CD4-positive, alpha-beta T cell treated with Interleukin-6 at 100 ng/mL for 8 hours (primary cell): ENCODE measurements at places on chromosomes 7 and 10.

DNA sequence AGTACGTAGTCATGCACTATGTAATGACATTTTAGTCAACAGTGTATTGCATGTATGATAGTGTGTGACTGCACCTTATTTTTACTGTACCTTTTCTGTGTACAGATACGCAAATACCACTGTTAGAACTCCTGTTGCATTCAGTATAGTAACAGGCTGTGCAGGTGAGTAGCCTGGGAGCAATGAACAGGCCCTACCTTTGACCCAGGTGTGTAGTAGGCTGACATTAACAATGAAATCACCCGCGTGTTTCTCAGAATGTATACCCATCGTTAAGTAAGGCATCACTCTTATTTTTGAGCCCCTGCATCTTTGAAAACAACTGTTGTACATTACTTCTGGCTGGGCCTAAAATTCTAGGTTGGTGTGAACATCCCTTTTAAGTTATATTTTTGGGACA is 41.6 kb downstream of the DAGLB start:
- no peak for DNase-seq

- no peak for DNase-seq
Measured at GRCh38 chr7:106203473-106203872, 81.3 kb downstream of the NAMPT start.

- no peak for DNase-seq
Measured at GRCh38 chr7:2979951-2980350, 63.7 kb downstream of the CARD11 start.

DNA sequence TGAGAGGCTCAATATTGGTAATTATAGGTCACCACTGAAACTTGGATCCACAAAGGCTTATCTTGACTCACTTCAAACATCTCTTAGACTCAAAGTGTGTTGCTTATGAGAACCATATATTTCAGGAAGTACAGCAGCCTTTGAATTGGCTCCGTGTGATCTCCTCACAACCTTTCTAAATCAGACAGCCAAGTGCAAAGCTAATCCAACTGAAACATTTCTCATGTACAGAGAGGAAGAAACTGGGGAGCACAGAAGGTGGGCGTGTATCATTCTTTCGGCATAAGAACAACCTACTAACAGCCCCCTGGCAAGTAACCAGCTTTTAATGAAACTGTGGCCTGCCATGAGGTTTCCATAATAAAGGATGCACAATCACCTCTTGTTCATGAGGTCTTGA is 109.4 kb downstream of the MBL2 start:
- DNase-seq: no peak

DNA sequence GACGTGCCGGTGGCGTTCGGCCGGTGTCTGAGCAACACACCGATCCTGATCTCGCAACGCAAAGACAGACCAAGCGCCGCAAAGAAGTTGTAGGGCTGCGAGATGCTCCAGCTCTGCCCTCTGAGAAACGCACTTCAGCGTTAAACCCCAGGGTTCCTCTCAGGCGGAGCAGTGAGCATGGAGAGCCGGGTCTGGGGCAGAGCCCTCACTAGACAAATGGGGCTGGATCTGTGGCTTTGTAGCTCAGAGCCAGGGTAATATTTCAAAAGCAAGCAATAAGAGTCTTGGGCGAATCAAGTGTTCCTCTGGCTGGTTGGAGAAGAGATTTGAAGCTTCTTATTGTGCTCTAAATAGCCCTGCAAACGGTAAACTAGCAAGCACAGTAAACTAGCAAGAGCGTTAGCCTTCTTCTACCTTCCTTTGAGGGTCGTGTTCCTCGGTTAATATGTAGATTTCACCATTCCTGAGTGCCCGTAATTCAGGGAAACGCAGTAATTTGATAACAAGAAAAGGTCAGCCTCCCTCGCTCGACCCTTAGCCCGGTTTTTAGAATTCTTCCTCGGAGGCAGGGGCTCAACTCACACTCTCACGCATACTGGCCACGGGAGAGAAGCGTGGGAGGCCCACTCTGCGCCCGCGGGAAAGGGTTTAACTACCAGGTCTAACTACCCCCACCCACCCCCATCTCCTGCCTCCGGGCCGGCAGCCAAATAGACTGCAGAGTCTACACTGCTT is 6.7 kb downstream of the SKAP2 start:
- DNase-seq: no peak

- no peak for DNase-seq
Measured at GRCh38 chr7:46245586-46246111, 324.6 kb upstream of the IGFBP3 start.

DNA sequence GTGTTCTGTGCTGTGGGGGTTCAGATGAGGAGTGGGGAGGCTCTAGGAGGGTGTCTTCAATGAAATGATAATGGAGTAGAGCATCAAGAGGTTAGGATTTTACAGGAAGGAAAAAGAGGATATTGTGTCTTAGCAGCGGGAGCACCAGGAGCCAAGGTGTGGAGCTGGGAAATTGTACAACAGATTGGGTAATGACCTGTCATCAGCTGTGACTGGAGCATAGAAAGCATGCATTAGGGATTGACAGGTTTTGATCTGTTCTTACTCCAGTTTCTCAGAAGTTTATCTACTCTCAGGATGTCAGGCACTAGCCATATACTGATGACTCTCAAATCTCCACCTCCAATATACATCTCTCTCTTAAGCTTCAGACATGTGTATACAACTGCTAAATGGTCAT is 196.9 kb downstream of the ARHGAP12 start:
- no peak for DNase-seq

DNA sequence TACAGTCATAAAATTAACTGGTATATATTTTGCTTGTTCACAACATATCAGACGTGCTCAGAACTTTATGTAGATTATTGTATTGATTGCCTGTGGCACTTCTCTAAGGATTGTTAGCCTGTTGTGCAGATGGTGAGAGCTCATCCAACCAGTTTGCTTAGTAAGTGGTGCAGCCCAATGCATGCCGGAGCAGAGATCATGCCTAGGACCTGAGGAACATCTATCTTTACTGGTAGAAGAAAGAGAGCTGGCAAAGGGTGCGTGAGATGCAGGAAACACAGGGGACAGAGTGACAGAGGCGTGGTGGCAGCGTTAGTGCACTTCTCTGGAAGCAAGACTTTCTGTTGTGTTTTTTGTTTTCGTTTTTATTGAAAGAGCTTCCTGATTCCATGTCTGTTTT is 35.9 kb downstream of the CCM2 start:
- no peak for DNase-seq

DNA sequence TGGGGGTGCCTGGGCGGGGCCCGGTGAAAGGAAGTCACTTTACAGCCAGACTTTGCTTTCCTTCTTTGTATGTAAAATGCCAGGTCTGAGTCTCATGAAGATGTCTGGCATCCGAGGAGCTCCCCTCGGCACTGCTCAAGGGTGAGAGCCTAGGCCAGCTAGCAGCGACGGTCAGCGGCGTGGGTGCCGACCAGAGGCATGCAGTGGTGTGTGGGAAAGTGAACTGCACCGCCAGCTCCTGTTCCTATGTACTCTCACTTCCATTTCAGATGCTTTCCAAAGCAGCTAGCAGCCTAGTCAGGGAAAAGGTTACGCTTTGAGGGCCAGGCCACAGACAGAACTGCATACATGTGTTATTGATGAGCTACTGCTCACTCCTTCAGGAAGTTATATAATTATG is 172.8 kb downstream of the ZMYND11 start:
- DNase-seq: no peak

GRCh38 chr10:34904191-34904590 is 89.1 kb upstream of the PARD3 start:
- DNase-seq: no peak
